Inflammatory macrophage (primary cell): ENCODE measurements at places on chromosomes 2 and 18.
A peak's percentile ranks its signal among the peaks of the same experiment; 100 is the strongest.

DNA sequence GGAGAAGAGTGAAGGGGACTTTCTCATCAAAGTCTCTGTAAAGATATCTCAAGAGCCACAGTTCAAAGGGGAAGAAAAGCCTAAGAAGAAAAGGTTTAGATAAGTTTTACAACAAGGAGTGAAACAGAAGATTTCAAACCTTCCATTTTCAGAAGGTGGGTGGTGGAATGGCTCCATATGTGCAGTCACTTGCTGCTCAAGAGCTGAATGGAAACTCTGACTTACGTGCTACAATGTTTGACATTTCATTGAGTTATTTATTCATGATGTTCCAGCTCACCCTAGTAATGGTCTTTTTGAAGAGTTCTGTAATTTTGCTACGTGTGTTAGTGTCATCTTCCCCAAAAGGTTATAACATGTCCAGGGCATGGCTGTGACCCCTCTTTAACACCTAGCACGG lies 21.7 kb downstream of the LCT start:
- DNase-seq = no peak

DNA sequence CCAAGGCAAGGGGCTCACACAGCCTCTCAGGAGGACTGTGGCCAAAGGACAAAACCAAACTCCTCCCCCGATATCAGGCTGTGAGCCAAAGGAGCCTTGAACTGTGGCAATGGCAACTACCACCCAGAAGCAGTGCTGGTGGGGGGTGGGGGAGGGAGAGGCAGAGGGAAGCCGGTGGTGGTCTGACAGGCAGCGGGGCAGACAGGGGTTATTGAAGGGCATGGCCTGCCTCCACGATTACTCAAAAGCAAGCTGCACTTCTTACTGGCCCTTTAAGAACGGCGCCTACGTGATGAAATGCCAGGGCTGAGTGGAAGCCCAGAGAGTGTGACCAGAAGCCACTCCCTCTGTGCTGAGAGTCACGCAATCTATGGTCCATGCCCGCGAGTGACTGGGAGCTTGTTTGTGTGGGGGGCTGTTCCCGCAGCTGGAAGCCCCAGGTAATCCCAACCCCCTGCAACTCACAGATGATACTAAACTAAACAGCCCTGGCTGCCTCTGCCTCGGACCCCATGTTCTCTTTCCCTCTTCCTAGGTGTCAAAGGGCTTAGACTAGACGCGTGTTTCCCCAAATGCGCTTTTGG lies 128.2 kb upstream of the CXCR4 start:
- peak; percentile 74 for DNase-seq

DNA sequence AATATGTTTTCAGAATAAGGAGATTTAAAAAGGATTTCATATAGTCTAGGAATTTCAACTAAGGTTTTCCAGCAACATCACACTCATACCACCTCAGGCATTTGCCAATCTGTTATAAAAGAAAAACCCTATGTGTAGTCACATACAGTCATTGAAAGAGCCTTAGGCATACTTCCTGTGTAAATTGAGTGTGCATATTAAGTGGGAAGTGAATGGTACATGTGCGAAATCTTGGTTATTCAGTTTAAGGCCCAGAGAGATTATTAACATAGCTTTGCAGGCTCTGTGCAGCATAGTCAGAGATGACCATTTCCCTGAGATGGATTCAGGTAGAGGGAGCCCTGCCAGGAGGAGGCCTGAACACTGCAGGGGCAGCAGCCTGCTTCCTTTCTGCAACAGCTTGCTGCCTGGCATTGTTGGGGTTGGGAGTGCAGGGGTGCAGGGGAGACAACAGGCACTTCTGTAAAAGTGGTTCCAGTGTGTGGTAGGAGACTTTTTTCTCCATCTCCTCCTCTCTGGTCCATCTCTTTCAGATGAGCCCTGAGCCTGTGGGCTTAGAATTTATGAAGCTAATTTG lies 100.1 kb upstream of the OSR1 start:
- no peak for DNase-seq

DNA sequence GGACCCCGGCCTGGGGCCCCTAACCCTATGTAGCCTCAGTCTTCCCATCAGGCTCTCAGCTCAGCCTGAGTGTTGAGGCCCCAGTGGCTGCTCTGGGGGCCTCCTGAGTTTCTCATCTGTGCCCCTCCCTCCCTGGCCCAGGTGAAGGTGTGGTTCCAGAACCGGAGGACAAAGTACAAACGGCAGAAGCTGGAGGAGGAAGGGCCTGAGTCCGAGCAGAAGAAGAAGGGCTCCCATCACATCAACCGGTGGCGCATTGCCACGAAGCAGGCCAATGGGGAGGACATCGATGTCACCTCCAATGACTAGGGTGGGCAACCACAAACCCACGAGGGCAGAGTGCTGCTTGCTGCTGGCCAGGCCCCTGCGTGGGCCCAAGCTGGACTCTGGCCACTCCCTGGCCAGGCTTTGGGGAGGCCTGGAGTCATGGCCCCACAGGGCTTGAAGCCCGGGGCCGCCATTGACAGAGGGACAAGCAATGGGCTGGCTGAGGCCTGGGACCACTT lies 16.4 kb downstream of the EMX1 start:
- DNase-seq = no peak
